Esophagus squamous epithelium (tissue), 5 donors: ENCODE measurements at places on chromosomes 4 and X. TPM values are rescaled to one million over a fixed set of nuclear protein-coding genes. Genes with fewer than 3 reads are reported as not detected.

DNA sequence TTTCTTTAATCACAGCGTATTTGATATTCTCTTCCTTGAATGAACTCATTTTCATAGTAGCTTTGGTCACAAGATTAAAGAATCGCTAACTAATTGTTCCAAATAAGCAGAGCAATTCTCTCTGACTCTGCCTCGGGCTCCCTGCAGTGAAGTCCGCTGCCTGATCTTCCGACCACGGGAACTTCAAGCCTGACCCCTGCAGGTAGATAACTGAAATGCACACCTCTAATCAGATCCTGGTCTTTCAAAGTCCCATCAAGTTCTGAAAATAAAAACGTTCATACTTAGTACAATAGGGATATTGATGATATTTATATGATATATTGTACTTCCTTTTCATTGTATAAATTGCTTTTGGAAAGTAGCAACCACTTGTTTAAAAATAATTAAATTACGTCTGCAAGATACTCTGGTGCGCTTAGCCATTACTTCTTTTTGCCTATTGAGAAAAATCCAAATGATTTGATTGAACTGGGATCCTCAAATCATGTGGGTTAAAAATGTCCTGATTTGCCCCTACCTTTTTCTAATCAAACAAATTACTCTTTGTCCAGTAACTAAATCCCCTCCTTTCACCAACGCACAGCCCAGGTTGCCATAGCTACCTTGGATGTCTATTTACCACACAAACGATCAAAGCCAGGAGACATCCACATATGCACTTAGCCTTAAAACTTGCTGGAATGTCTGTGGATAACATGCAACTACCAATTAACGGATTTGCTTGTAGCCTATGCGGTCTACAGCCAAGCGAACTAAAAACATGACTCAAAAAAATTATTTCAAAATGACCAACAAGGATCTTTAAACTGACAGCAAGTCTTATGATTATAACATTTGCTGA, 4.2 kb downstream of the MID1 start:
- H3K4me1 ChIP-seq = peaks cover 69% of the 10 kb centered on the region
- no peak for DNase-seq
- no peaks in the 10 kb centered on the region for H3K27me3 ChIP-seq
- H3K36me3 ChIP-seq = no peaks in the 10 kb centered on the region

GRCh38 chrX:155819966-155820491, 61.1 kb upstream of the VAMP7 start:
- H3K27ac ChIP-seq = no peak overlapping the region
- no peaks in the 10 kb centered on the region for H3K27me3 ChIP-seq
- no peaks in the 10 kb centered on the region for H3K36me3 ChIP-seq
- no peak overlapping the region for H3K4me3 ChIP-seq
- DNase-seq = no peak

DNA sequence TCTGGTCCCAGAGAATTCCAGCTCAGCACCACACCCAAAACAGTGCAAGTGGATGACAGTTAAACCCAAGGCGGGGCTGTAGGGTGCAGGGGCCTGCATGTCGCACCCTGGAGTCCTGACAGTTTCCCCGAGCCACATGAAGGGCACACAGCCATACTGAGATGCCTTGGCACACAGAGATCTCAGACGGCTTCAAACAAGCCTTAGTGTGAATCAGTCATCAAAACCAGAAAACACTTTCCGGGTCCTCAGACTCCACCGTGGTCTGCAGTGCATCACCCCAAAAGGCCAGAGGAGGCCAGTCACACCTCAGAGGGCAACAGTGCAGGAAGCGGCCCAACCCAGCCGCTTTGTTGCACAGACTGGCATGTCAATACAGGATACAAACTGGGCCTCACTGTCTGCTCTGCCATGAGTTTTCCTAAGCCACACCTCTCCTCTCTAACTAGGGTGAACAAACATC, 64.6 kb upstream of the ENPP6 start:
- H3K4me3 ChIP-seq = no peak overlapping the region
- H3K4me1 ChIP-seq = peaks cover 27% of the 10 kb centered on the region
- peak overlapping the region; percentile 53 for H3K27ac ChIP-seq
- no peaks in the 10 kb centered on the region for H3K27me3 ChIP-seq
- no peak for DNase-seq

DNA sequence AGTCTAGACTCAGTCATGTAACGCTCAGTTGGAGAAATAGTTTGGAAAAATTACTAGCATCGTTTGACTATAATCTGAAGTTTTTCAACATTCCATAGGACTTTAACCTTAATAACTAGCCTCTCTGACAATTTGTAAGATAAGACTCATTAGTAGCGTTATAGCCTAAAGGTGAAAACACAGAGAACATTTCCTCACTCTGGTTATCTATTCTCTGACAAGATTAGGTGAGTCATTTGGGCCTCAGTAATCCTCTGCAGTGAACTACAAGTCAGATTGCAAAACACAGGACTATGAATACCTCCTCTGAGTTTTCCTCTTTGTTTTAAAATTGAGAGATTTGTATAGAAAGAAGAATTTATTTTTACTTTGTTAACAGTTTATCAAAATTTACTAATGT, 31.8 kb upstream of the PDLIM5 start:
- no peaks in the 10 kb centered on the region for H3K27me3 ChIP-seq
- H3K4me3 ChIP-seq = no peak overlapping the region
- H3K4me1 ChIP-seq = peaks cover 12% of the 10 kb centered on the region
- DNase-seq = no peak

The MND1 gene
- total RNA-seq = 2.3 TPM

DNA sequence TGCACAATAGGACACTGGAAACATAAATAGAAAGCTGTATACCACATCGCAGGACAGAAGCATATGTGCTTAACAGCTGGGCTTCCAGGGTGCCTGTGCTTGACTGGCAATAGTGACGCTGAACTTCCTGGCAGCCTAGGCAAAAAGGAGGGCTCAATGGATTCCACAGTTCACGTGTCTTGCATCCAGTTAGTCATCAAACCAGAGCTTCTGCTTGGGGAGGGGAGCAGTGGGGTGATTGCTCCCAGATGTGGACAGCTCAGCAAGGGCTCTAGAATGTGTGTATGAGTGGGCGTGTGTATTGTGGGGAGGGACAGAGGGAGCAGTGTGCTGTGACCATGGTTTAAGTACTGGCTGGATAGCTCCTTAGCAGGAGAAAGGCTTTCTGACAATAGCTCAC, 2.3 kb downstream of the PRRG3 start:
- H3K27ac ChIP-seq = no peak overlapping the region
- no peak overlapping the region for H3K4me3 ChIP-seq
- H3K36me3 ChIP-seq = no peaks in the 10 kb centered on the region
- peaks cover 4% of the 10 kb centered on the region for H3K4me1 ChIP-seq
- no peaks in the 10 kb centered on the region for H3K27me3 ChIP-seq

DNA sequence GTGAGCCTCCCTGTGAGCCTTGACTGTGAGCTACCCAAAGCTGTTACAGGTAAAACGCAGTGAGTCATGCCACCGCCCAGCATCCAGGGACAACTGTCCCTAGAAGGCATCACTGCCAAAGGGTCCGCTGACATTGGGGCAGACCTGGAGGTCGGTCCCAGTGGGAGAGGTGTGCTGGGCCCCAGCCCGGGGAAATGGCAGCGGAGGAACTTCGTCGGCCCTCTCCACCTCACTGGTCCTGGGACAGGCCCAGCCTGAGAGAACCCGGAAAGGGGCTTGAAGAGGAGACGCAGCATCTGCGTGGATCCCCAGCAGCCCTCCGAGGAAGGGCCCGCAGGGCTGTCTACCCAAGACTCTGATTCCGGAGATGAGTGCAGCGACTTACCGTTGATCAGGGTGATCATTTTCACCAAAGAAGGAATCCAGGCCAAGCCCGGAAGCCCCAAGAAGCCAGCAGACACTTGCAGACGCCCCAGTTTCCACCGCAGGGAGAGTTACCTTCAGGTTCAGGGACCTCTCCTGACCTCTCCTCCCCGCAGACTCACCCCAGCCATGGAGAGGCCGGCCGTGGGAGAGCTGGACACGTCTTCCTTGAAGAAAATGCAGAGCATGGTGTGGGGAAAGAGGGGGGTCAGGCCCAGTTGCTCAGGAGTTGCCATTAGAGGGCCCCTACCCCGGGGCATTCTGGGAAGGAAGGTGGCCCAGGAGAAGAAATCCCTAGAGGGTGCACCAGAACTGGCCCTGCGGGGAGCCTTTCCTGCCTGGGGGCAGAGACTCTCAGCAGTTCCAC, 51.2 kb downstream of the CXorf49B start:
- no peaks in the 10 kb centered on the region for H3K27me3 ChIP-seq
- no peak overlapping the region for H3K4me3 ChIP-seq
- no peaks in the 10 kb centered on the region for H3K4me1 ChIP-seq

The CFAP47 gene
- not detected for total RNA-seq

The SRPK3 gene
- total RNA-seq = not detected

DNA sequence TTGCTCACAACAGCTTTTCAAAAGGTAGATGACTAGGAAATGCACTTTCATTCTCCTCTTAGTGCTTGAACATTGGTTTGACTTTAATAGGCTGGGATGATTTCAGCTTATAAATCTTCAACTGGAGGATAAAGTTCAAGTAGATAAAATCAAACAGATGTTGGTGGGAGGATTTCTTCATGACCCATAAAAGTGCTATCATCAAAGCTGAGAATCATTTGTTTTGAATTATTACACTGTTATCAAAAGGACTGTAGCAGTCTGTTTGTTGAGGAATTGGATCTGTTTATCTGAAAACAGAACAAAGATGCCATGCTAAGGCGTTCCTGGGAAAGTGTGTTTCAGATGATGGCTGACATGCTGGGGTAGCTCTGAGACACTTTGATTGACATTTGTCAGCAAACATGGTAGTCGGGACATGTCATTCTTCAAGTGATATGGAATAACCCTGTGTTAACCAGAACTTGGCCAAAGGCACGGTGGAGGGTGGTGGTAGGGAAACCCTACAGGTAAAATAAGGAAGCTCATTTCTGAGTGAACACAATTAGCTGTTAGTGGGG, 304.0 kb upstream of the PITX2 start:
- H3K4me3 ChIP-seq = no peak overlapping the region
- no peak overlapping the region for H3K27ac ChIP-seq
- no peaks in the 10 kb centered on the region for H3K4me1 ChIP-seq
- H3K36me3 ChIP-seq = no peaks in the 10 kb centered on the region
- H3K27me3 ChIP-seq = no peaks in the 10 kb centered on the region
- no peak for DNase-seq
